GM12892 (cell line): ENCODE measurements at places on chromosomes 2 and 18.

DNA sequence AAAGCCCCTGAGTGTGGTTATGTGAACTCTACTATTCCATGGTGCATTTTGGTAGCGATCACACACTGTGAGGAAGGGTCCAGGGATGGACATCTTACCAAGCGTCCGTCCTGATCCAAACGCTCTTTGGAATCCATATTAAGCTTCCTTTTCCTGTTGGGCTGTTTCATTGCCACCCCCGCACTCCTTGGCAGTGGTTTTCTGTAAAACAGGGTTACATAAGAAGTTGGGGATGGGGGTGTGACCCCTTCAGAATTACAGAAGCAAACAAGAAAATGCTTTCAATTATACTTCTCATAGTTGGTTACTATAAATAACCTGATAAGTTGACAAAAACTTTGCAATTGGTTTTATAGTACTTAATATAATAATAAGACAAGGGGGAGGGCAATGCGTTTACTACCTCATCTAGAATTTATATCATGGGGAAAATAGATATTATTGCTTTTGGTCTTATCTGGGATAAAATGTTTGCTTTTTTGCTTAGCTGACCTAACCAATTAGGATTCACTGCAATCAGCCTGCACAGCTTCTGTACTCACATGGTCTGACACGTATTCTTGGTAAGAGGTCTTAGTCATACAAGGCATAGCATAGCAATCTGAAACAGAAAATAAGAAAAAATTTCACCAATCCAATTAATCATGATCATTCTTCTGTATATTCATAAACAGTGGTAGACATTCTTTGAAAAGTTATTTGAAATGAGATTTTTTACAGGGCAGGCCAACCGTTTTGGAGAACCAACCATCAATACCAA is 103.1 kb downstream of the L3MBTL4 start:
- DNase-seq = no peak

- no peak for DNase-seq
These were observed 44.3 kb downstream of the LMAN2L start for GRCh38 chr2:96695602-96696001.

- no peak for DNase-seq
These were observed 81.9 kb upstream of the MBOAT2 start for GRCh38 chr2:9085353-9085752.

- DNase-seq = no peak
These were observed 155.2 kb downstream of the ALK start for GRCh38 chr2:29766191-29766590.

GRCh38 chr2:32357318-32358110 is 691 bp downstream of the BIRC6 start:
- peak; percentile 42 for DNase-seq

DNA sequence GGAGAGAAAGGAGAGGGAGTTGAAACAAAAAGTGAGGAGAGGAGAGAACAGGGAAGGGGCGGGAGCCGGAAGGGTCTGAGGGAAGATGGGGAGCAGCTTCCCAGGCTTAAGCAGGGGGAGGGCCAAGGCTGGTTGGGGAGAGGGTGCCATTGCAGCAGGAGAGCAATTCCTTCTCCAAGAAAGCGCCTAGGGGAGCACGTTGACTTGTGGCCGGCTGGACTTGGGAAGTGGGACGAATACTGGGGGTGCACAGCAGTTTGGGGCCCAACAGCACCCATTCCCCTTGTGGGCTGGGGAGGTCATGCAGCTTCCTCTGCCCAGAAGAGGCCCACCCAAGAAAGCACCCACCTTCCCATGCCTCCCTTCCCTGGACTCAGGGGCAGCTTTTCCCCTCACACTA is 9.6 kb downstream of the SIX3 start:
- no peak for DNase-seq

GRCh38 chr2:230980468-230980867 is 15.5 kb upstream of the SPATA3 start:
- no peak for DNase-seq

- DNase-seq = no peak
These were observed 16.7 kb upstream of the RASGRP3 start for GRCh38 chr2:33459745-33460144.
